ENCODE measurements at places on chromosomes 4 and X. TPM values are rescaled to one million over a fixed set of nuclear protein-coding genes. Genes with fewer than 3 reads are reported as not detected.

The MID2 gene
- 38.6 TPM for total RNA-seq

The EPHA5 gene
- under 0.01 TPM for total RNA-seq

The BTC gene
- not detected for total RNA-seq

- no peak for DNase-seq
These were observed 18.6 kb upstream of the BMP2K start for GRCh38 chr4:78757574-78757973.
